ENCODE measurements at places on chromosomes 6 and 20. TPM values are rescaled to one million over a fixed set of nuclear protein-coding genes. Genes with fewer than 3 reads are reported as not detected.

LY6G5B gene
- total RNA-seq = 3.8 TPM

NKAIN4 gene
- total RNA-seq = 8.3 TPM

PDE7B gene
- 0.92 TPM for total RNA-seq

SCRT2 gene
- total RNA-seq = not detected

HLA-DRB1 gene
- total RNA-seq = not detected

OR2B6 gene
- total RNA-seq = not detected

TMC2 gene
- not detected for total RNA-seq

SLC12A5 gene
- total RNA-seq = 13.8 TPM

PLCB4 gene
- 19.5 TPM for total RNA-seq

LPA gene
- 0.07 TPM for total RNA-seq

PRDM13 gene
- total RNA-seq = 0.88 TPM

DDX43 gene
- not detected for total RNA-seq

RIPK1 gene
- 12.2 TPM for total RNA-seq

CLIC5 gene
- total RNA-seq = not detected

CFB gene
- total RNA-seq = 1.9 TPM

SYNCRIP gene
- total RNA-seq = 120 TPM

SIRPB2 gene
- total RNA-seq = not detected

SLC2A10 gene
- total RNA-seq = not detected

BACH2 gene
- 0.42 TPM for total RNA-seq

METTL24 gene
- not detected for total RNA-seq

MRS2 gene
- 20.6 TPM for total RNA-seq

PM20D2 gene
- 13.9 TPM for total RNA-seq

SNHG17 gene
- 187 TPM for total RNA-seq

BFSP1 gene
- 5.1 TPM for total RNA-seq

DSP gene
- 45.9 TPM for total RNA-seq

RMND1 gene
- total RNA-seq = 13.9 TPM

HNF4A gene
- total RNA-seq = 15.1 TPM

EFCAB8 gene
- total RNA-seq = not detected

SLC13A3 gene
- not detected for total RNA-seq

OSER1 gene
- total RNA-seq = 53.3 TPM

NNAT gene
- total RNA-seq = not detected

IP6K3 gene
- total RNA-seq = 1.3 TPM

TNFRSF6B gene
- 0.93 TPM for total RNA-seq

IL17A gene
- total RNA-seq = not detected

ZNF831 gene
- not detected for total RNA-seq

GSTA5 gene
- total RNA-seq = not detected

ESR1 gene
- total RNA-seq = 0.02 TPM

ADAT2 gene
- 4.1 TPM for total RNA-seq

HLA-DRB5 gene
- not detected for total RNA-seq

IYD gene
- not detected for total RNA-seq

GSTA3 gene
- not detected for total RNA-seq

SLC35D3 gene
- 0.14 TPM for total RNA-seq

ALDH8A1 gene
- total RNA-seq = 0.07 TPM

EYS gene
- total RNA-seq = not detected
